Left lobe of liver (tissue), 2 donors: ENCODE measurements at places on chromosomes 16 and 17.

DNA sequence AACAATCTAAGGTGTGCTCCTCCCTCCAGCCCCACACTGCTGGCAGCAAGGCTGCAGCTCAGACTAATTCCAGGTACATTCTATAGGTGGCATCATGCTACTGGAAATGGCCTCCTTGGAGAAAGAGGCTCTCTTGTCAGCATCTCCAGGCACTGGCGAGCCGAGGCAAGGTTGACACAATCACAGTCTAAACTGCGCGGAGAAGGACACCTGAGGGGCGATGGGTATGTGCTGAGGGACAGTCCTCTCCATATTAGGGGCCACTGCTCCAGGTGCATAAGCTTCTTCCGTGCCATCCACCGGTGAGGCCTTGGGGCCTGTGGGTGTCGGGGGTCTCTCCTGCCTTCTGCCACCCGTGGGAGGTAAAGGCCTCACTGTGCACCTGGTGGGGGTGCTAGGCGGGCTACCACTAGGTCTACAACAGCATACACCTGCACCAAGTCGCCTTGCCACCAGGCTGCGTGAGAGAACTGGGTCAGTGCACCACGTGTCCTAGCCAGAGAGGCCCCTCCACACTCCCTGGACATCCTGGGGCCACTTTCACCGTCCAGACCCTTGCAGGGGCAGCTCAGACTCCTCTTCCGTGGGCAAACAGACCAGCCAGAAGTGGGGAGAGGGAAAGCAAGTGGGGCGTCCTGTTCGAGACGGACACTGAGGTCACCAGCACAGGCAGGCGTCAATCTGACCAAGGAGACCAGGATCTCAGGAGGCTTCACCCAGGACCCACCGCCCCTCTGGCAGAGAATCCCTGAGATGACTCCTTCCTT lies 12.1 kb upstream of the CBX8 start:
- DNase-seq = no peak

GRCh38 chr17:229709-230394 lies 48.4 kb upstream of the DOC2B start:
- peak; percentile 39 for DNase-seq

DNA sequence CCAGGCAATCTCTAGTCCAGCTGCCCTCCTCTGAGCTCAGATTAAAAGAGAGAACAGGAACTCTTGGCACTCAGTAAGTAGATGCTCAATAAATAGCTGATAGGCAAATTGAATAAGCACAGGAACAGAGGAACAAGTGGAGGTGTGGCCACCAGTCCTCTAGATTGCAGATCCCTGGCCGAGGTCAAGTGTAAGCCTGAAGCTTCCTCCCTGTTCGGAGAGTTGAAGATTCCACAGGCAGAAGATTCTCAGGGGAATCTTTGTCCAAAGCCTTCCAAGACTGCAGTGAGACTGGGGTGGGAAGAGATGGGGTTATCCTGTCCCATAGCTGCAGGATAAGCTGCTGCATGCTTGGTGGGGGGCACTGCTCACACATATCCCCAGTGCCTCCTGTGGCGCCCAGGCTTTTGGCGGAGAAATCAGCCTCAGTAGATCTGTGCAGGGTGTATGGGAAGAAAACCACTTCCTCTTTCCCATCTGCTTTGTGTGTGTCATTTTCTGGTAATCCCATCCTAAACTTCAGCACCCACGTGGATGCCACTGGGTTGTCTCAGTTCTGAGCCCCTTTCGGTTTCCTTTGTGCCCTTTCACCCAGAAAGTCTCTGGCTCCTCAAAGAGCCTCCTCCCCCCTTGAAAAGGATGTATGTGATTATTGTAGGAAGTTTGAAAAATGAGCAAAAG lies 12.1 kb downstream of the CD300A start:
- DNase-seq = no peak

DNA sequence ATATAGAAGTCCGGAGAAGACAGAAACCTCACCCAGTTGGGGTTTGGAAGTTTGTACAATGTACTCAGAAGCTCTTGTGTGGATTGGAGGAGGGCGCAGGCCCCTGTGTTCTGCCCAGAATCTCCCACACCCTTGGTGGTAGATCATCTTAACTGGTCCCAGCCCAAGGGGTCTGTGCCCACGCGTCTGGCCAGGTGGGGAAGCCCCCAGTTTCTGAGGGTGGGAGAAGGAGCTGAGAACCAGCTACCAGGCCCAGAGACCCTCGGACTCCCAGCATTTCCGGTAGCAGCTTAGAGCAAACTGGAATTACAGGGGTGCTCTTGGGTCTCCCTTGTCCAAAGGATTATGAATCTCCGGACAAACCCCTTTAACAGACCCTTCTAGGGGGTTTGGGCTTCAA lies 2.3 kb upstream of the PPP1R9B start:
- DNase-seq = no peak

GRCh38 chr16:50169555-50170096 lies 16.5 kb downstream of the TENT4B start:
- no peak for DNase-seq

DNA sequence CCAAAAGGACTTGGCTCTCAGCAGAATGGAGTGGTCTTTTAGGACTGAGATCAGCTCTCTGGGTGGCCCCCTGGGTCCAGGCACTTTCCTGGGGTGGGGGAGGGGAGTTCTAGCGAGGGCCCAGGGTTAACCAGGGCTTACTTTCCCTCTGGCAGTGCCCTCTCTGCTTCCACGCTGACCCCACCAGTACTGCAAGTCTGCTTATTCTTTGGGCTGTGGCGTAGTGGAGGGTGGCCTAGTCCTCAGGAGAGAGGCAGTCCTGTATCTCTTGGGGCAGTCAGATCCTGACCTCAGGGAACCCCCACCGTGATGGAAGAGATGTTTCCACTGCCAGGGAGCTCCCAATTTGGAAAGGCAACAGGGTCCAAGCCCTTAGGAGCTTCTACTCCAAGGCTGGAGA lies 79.4 kb downstream of the CCDC182 start:
- no peak for DNase-seq

DNA sequence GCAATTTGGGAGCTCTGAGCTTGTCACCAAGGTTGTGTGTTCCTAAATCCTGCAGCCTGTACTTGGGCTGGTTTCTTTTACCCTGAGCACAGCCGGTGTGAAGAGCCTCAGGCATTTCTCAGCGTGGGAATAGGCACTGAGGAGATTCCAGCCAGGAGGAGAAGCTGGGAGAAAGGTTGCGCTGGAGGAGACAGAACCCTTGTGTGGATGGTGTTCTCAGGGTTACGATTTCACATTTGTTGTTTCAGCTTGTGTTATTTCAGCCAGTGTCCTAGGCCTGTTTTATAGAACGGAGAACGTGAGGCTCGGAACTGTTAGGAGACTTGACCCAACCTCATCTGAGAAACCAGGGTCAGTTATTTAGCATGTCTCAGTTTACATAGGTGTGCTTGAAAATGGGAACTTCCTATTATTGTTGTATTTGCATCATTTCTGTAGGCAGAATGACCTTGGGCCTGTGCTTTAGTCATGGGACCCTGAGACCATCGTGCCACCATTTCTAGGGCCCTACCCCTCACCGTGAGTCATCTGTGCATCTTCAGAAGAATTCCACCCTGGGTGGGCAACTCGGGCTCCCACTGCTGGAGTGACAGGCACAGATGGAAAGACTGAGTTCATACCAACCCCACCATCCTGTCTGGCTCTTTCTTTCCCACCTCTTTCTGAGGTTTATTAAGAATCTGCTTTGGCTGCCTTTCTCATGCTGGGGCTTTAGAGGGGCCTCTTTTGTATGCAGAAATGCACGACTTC lies 134.9 kb downstream of the MSI2 start:
- no peak for DNase-seq
